SK-N-SH treated with all-trans-retinoic acid at 6 μM for 48 hours (cell line): ENCODE measurements at places on chromosomes 1 and 21.
A peak's percentile ranks its signal among the peaks of the same experiment; 100 is the strongest.

- no peak for ATAC-seq
These were observed 18.0 kb downstream of the PODN start for GRCh38 chr1:53080041-53080440.

GRCh38 chr1:109252893-109253802 is 3.8 kb downstream of the CELSR2 start:
- no peak; the same call in 2 of the 3 replicates for ATAC-seq

DNA sequence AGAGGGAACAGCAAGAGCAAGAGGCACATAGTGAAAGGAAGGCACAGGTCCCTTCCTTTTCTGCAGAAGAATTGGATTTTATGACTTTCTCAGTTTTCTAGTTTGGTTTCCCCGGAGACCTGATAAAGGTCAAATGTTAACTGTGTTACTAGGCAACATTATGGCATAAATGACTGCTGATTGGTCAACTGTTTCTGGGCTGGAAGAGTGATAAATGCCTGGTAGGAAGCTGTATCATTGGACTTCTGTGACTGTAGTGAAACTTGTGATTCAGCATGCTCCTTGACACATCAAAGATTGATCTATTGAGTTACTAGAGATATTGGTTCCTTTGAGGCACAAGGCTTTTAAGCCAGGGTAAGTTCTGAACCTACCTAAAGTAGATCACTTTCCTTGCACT is 55.7 kb downstream of the LRRC8C start:
- no peak for ATAC-seq

DNA sequence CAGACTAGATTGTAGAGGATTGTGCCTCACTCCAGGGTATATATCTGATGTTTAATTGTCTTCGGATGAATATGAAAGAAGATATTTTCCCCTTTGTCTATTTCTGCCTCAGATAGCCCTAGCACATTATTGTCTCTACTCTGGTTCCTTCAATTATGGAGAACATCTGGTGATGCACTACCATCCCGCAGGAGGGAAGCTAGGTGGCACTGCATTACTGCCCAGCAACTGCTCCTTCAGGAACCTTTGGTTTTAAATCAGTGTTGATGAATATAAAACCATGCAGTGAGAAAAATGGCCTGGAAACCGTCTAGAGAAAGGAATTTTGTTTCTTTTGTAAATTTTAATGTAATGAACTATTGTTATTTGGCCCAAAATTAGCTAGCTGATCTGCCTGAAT is 68.5 kb downstream of the GPR88 start:
- peak; percentile 99 for ATAC-seq

DNA sequence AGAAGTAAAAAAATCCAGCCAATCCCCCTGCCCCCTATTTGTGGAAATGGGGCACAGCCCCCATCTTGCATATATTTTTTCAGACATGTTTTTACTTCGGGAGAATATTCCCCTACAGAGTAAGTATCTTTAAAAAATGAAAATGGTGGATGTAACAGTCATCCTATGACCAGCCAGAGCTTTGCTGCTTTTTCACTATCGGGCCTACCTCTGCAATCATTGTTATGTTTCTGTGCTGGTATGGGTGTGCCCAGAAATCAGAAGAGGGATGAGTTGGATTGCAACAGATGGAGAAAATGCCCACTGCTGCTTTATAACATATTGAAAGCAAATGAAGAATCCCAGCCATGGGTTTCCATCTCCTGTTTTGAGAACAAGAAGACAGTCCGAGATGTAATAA is 2.9 kb downstream of the CD247 start:
- ATAC-seq, result no peak

DNA sequence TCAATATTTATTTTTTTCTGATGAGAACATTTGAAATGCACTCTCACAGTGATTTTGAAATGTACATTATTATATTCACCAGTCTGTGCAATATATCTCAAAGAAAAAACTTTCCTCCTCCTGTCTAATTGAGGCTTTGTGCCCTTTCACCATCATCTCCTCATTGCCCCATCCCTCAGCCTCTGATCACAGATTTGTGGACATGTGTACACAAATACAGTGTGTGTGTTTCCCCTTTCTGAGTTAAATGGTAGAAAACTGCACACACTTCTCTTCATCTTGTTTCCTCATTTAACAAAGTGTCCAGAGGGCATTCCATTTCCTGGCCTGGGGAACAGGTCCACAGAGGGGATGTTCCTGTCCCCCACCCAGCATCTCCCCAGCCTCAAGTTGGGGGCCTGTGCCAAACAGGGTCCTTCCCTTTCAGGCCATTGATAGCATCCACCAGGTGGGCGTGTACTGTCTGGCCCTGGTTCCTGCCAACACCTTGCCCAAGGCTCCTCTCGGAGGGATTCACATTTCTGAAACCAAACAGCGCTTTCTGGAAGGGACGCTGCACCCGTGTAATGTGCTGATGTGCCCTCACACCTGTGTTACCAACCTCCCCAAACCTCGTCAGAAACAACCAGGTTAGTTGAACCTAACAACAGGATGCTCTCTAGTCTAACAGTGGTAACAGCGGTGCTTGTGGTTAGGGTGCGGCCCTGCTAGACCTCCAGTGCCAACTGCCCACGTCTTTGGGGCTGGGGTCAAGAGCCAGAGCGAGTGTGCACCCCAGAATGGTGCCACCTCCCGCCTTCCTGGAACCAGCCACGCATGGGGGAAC is 54.6 kb downstream of the S100B start:
- no peak for ATAC-seq

DNA sequence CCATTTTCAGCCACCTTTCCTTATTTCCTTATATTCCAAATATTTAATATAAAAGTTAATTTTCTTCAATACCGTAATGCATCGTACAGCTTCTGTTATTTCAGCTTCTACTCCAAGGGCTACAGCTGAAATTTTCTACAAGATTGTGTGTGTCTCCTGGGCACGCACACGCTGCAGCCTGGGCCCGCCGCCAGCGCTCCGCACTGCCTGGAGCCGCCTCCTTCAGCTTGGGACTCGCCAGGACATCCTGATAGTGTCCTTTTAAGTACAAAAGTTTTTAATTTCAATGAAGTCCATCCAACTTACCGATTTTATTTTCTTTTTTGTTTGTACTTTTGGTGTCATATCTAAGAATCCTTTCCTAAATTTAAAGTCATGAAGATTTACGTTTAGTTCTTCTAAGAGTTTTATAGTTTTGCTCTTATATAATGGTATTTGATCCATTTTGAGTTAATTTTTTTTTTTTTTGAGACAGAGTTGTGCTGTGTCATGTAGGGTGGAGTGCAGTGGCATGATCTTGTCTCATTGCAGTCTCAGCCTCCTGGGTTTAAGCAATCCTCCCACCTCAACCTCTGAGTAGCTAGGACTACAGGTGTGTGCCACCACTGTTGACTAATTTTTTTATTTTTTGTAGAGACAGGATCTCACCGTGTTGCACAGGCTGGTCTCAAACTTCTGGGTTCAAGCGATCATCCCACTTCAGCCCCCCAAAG is 82.8 kb downstream of the AXDND1 start:
- ATAC-seq, result no peak

DNA sequence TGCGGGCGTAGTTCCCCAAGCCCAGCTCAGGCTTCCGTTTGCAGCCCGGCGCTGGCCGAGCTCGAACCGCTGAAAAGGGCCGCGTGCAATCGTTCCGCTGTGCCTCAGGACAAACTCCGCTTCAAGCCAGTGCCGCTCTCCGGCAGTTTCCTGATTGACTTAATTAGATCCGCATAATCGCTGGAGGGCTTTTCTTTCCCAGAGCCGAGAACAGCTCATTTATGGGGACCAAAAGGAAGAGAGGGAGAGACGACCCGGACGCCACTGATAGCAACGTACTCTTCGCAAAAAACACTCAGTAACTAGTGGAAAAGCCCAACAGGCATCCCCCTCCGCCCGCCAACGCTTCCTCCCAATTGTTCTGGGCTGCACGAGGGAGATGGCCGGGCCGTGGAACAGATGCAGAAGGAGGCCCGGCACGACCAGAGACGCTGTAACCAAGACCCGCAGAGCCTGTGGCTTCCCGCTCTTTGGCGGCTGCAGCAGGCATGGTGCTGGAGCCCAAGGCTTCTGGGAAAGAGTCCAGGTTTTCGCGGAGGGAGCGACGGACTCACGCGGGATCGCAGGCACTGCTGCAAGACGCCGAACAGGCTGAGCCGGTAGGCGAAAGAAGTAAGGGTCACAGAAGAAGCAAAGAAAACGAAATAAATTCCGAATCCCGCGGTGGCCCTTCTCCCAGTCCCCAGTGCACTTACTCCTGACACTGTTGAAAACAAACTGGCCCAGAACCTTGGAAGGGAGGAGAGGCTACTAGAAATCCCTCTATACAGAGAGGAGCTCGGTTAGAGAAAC is 3.6 kb upstream of the FOXD2 start:
- ATAC-seq, result peak; percentile 1; the same call in 1 of the 3 replicates

GRCh38 chr1:212182171-212182570 is 103.0 kb upstream of the PPP2R5A start:
- no peak for ATAC-seq

- peak; percentile 70 for ATAC-seq
These were observed 5.3 kb downstream of the TTC24 start for GRCh38 chr1:156584813-156585212.

DNA sequence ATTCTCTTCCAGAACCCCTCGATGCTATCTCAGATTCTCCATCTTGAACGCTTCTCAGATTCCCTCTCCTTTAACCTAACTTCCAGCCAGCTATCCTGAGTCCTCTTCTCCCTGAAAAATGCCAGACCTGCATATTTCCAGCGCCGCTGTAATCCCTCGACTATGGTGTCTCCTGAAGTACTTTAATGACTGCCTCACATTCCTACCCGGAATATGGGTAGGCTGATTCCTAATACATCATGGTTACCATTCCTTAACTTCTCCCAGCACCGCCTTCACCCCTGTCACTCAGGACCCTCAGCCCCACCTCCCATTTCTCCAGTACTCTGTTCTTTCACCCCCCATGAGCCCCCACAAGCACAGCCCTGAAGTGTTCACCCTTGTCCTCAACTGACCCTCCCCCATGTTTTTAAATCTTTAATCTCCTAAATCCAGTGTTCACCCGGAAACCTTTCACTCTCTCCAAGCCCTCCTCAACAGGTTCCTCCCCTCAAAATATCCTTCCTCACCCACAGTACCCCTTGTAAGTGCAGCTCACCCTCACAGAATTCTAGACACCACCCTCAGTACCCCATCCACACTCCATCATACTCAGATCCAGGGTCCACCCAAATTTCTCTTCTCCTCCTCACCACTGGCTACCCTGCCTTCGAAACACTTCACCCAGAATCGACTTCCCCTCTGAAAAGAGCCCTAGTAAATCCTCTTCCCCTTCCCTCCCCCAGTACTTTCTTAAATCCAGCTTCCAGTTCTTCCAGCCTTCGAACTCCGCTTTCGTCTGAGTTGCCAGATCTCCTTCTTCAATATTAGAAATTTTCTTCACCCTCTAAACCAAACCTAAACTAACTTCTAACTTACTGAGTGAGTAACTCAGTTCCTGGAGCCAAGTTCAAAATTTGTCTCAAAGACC is 922 bp downstream of the CPT2 start:
- ATAC-seq, result peak; percentile 51

DNA sequence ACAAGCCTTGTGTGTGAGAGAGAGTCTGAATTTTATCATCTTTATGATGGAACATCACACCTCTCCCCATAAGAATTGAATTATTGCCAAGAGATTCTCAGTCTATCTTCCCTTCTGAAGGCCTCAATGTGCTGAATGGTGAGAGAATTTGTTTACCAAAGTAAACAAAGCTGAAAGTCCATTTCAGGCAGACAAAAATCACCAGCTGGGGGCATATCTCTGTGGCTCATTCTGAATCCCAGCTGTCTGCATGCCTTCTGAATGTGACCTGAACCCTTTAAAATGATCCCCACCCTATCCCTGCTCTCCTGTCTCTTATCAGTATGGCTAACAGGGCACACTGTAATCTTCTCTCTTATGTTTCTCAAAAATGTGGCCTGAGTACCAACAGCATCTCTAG is 99.1 kb upstream of the CAMK1G start:
- ATAC-seq, result no peak

GRCh38 chr1:190479516-190479915 is 1.9 kb upstream of the BRINP3 start:
- peak; percentile 22; the same call in 2 of the 3 replicates for ATAC-seq

DNA sequence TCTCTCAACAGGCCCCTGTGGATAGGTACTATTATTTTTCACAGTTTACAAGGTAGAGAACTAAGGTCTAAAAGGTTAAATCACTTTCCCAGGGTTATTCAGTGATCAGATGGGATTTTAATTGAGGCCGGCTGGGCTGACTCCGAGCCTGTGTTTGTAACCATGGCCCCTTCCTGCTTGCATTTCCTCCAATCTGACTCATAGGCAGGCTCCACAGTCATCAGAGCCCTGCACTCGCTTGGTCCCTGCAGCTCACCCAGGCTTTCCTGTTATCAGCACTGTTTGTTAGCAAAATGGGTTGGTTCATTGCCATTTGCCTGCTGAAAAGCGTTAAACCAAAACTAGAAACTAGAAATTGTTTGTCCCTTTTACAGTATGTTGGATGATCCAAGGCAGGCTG is 41.4 kb upstream of the LMX1A start:
- peak; percentile 95 for ATAC-seq

- ATAC-seq, result peak; percentile 65
These were observed 34.9 kb downstream of the CDC14A start for GRCh38 chr1:100387209-100387608.

- ATAC-seq, result no peak
These were observed 226.0 kb downstream of the ST6GALNAC3 start for GRCh38 chr1:76300556-76300955.

- ATAC-seq, result no peak
These were observed 52.6 kb downstream of the APP start for GRCh38 chr21:26117972-26118367.

- ATAC-seq, result no peak
These were observed 79.2 kb downstream of the MORN1 start for GRCh38 chr1:2312160-2312514.

DNA sequence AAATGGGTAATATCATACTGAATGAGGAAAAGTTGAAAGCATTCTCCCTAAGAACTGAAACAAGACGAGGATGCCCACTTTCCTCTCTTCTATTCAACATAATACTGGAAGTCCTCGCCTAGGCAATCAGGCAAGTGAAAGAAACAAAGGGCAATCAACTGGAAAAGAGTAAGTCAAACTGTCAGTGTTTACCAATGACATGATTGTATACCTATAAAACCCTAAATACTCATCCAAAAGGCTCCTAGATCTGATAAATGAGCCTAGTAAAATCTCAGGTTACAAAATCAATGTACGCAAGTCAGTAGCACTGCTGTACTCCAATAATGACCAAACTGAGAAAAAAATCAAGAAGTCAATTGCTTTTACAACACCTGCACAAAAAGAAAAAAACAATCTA is 575.8 kb upstream of the PRMT6 start:
- ATAC-seq, result no peak

- ATAC-seq, result peak; percentile 38; the same call in 1 of the 3 replicates
These were observed 173.6 kb upstream of the IGSF21 start for GRCh38 chr1:17933971-17934370.

DNA sequence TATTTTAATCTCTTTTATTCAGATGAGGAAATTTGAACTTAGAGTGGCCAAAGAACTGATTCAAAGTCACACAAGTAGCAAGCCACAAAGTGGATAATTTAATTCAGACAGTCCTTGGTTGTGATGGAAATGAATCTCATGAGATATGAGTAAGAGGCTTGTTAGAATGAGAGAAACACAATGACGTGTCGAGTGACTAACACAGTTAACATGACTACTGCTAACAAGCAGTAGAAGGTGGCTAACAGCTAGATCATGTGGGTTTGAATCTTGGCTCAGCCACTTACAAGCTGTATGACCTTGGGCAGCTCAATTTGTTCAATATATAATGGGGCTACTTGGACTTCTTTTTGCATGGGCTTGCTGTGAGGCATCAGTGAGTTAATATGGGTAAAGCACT is 104.5 kb upstream of the LMO4 start:
- ATAC-seq, result peak; percentile 74
